ENCODE measurements at places on chromosomes 3 and 15.

DNA sequence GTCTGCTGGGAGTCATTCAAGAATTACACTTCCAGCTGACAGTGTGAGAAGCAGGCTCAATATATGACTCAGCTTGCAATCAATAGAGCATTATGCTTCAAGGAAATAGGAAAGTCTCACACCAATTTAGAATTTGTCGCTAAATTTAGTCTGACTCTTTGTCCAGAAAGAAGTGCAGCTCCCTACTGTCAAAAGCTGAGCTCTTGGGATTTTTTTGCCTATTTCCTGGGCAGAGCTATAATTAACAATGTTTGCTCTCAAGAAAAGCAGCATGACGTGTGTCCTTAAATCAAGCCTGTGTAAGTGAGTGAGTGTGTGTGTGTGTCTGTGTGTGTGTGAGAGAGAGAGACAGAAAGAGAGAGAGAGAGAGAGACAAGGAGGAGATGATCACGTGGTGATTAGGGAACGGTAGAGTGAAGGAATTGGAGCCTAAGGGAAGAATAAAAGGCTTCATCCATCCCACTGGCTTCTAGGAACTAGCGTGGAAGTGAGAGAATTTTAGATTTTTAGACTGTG, 16.4 kb upstream of the SLC35G2 start:
- DNase-seq = no peak

- DNase-seq = peak; percentile 72
Measured at GRCh38 chr3:126355777-126356372, 1.3 kb downstream of the KLF15 start.

- no peak for DNase-seq
Measured at GRCh38 chr3:151297429-151297828, 19.1 kb upstream of the P2RY14 start.

DNA sequence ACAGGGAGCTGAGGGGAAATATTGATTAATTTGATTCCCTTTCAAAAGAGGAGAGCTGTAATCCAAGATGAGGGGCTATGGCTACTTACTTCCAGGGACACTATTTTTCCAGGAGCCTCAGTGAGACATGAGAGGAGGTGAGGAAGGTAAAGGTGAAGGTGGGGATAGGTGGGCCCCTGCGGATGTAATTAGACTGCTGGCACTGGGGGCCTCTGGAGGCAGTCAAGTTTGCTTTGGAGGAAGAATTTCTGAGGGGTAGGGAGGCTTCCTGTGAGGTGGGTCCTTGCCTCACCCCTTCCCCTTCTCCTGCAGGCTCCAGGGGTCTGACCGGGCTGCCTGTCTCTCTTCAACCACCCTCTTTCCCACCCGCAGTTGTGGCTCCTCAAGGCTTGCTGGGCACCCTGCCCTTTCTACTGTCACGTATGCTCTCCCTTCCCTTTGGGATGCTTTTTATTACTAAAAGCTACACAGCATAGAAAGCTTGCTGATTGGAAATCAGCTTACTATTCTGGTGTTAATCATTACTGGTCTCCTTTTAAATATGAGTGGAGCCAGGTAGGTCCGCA, 22.5 kb downstream of the GASK1A start:
- no peak for DNase-seq

DNA sequence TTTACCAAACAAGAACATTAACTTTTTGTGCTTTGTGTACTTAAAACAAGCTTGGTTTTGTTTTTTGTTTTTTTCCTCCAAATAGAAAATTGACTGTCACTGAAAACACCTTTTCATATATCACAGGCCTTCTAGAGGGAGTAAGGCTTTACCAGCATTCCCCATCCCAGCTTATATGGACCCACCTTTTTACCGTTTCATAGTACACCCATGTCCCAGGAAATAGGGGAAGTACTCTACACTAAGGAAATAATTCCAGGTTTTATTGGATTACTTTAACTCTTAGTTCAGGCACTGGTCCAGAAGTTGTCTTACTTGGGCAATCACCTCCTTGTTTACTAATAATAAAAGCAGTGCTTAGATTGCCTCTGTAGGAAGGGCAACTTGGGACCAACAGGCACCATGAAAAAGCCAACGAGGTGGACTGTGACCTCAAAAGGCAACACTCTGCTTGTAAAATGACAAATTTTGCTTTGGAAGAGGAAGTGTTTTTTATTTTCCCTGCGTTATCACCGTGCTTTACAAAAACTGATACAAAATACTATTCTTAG, 26.2 kb downstream of the HMG20A start:
- DNase-seq = no peak

GRCh38 chr15:80871858-80872257, 92.7 kb downstream of the CEMIP start:
- DNase-seq = no peak

DNA sequence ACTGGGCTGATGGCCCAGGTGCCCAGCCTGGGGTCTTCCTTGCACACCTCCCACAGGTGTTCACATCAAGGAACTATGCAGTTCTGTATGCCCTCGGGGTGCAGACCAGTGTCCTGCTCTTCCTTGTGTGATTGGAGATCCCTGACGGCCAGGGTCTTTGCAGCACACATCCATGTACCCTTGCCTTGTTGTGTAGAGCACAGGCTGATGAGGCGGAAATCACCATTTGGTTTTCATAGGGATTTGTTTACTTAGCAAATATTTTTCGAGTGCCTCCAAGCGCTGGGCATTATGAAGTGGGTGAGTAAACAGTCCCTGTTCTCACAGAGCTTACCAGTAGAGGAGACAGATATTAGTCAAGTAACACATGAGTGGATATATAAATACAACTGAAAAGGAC, 209.3 kb upstream of the UMPS start:
- peak; percentile 34 for DNase-seq
